ENCODE measurements at places on chromosomes 1 and 21.

GRCh38 chr21:32920474-32920873 is 105.3 kb upstream of the OLIG2 start:
- no peak for DNase-seq

DNA sequence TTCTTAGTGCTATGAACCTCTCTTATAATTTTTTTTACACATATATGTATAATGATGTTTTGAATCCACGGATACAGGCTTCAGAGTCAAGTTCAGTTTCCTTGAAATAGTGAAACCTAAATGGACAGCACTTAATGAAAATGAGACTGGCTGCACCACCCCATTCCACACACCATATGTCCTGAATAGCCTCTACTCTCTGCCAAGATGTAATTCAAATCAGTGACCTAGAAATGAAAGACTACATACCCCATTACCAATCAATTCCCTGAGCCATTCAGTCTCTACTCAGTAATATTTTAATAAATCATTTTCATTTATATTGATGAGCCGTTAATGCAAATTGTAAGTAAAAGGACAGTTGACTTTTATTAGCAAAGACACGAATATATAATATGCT is 614.9 kb upstream of the TMPRSS15 start:
- DNase-seq, result no peak

- DNase-seq, result no peak
Measured at GRCh38 chr1:210381934-210382333, 53.2 kb downstream of the HHAT start.

DNA sequence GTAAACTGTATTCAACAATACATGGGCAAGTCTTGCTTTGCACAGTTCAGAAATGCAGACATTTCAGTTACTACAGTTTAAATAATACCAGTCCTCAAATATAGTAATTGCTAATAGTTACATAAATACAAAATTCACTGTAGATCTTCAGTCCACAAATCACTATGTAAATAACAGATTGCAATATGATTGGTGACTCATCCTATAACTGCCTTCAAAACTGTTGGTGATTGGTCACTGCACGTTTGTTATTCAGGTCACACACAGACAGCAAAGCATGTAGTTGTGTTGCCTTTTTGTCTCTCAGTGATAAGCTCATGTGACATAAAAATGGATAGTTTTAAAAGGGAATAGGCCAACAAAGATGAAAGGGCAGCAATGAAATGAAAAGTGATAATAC is 186.5 kb upstream of the CTTNBP2NL start:
- DNase-seq, result no peak

DNA sequence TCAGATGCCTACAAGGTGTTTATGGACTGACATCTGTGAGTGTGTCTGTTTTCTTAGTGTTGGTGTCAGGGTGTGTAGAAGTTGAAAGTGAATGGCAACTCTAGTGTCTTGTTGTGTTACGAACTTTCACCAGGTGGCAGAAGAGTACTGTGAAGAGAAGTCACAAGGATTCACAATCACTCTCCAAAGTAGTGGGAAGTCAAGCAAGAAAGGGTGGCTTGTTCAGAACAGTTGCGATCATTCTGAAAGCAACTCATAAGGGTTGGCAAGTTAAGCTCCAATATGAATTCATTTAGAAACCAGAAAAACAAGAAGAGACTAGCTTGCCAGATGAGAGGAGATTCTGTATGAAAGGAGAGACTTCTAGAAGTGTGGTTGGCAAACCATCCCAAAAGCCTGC is 86.1 kb downstream of the FASLG start:
- peak; percentile 63 for DNase-seq
